Cardiac muscle cell (in vitro differentiated cells and primary cell): ENCODE measurements at places on chromosomes 4 and X. TPM values are rescaled to one million over a fixed set of nuclear protein-coding genes. Genes with fewer than 3 reads are reported as not detected.

DNA sequence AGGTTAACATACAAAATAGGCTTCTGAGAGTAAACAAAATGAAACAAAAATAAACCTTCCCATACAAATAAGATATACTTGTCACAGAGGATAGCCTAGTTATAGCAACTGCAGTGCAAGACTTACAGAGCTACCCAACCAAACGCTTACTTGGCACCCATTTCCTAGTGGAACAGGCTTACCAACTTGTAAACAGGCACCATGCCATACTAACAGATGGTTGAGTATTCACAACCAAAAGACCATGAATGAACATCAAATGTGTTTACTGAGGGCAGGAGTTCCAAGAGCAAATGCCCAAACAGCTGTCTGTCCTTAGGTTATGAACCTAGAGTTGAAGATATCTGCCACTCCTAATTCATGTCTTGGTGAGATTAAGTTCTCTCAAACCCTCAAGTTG lies 2629.2 kb downstream of the PCDH7 start:
- DNase-seq = no peak

DNA sequence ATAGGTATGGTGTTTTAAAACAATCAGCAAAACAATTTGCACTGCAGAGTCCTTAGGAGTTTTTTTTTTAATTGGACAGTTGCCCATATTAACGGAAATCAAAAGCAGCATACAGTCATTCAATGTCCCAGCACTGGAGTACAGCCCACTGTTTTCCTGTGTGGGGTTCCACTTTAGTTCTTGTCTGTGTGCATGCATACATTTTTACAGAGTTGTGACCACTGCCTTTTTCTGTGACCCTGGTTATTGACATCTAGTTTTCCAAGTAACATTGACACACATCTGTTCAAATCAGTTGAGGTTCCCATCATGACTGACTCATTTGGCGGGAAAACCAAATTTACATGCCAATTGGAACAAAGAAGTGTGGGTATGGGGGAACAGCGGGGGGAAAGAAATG lies 83.3 kb downstream of the HPRT1 start:
- no peak for DNase-seq

- no peak for DNase-seq
Measured at GRCh38 chr4:92184566-92184965, 119.2 kb upstream of the GRID2 start.

DNA sequence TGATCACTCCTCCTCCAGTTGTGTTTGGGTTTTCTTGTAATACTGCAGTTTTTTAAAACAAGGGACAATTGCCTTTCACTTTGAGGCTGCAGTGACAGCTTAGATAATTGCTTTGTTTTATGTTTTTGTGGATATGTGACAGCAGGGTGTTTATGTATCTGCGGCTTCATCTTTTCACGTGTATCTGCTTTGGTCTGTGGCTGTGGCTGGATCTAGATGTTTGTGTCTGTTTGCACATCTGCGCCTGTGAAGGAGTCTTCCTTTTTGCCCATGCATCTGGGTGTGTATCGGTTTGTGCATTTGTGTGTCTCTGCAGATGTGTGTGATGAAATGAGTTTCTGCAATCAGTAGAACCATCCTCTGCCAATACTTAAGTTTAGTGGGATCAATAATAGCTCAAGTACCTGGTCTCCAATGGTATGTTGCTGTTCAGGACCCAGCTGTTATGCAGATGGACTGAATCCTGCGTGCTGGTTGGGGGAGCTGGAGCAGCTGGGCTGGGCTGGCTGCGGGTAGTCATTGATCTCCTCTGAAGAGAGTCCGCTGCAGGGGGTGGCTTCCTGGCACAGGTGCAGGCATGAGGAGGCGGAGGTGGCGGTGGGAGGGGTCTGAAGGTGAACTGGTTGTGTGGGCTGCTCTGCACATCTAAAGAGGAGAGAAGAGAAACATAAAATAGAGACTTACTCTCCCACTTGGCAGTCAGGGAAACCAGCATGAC lies 390.3 kb downstream of the SH2D1A start:
- no peak for DNase-seq

DNA sequence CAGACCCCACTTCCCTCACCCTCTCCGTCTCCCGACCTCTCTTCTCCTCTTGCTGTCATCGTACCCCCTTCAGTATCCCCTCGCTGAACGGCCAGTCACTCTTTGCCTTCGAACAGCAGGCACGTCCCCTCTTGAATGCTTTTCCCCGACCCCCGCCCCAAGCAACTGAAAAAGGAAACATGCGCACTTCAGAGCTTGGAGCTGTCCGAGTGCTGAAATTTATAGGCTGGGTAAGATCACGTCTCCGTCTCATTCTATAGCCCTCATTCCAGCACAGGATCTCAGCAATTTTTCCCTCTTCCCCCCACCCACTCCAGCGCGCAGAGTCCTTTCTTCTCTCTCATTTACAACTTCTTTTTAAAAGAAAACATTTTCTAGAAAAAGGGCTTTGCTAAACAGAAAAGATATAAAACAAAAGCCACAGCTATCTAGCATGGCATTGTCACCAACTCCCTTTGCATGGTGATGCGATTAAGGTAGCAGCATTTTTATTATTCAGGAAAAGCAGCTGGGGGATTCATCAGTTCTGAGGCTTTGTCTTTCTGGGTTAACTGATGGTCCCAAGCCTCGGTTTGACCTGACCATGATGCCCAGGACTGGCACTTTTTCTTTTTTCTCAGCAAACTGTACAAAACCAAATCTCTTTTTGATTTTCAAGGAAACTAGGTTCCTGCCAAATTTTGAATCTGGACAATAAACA lies at the start of gene GLRA2:
Gene GLRA2 (plus strand): TSS at position 247 of the 700 bp plus-strand sequence. CDS start 522 bp downstream, outside the sequence.
- peak; percentile 6 for DNase-seq

- peak; percentile 46 for DNase-seq
Measured at GRCh38 chrX:140141444-140142029, 176.2 kb upstream of the CXorf66 start.

DNA sequence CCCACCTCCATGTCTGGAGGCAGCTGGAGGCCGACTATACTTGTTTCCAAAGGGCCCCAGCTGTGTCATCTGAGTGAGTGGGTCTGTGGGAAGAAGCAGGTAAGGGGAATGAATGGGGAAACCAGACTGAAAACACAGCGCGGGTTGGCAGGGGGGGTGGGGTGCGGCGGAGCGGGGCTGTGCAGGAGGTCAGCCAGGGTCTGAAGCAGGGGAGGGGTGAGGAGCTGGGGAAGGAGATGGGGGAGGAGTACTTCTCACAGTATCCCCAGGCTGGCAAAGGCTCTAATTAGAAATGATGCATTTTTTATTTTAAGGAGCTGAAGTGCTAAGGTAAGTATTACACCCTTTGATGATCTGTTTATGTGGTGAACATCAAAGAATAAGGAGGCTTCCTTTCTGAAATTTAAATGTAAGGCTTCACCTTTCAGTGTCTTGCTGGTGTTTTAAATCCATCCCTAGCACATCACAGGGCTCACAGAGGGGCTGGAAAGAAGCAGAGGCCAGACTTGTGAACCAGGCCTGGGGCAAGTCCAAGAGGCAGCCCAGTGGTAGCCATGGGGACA lies 37.5 kb downstream of the SMIM20 start:
- no peak for DNase-seq

DNA sequence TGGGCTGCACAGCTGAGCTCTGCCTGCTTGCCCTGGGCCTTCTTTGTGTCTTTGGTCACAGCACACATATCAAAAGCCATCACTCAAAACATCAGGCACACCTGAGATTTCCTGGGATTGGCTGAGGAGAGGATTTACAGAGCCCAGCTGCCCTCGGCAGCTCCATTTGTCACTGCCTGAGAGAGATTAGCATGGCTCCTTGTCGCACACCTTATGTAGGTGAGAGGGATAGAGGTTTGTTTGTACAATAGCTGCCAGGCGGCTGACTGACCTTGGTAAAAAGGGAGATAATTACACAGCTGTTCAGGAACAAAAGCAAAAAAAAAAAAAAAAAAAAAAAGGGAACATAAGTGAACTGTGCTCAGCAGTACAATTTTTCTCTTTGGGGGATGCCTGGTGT lies 63.2 kb downstream of the MGST2 start:
- DNase-seq = no peak

DNA sequence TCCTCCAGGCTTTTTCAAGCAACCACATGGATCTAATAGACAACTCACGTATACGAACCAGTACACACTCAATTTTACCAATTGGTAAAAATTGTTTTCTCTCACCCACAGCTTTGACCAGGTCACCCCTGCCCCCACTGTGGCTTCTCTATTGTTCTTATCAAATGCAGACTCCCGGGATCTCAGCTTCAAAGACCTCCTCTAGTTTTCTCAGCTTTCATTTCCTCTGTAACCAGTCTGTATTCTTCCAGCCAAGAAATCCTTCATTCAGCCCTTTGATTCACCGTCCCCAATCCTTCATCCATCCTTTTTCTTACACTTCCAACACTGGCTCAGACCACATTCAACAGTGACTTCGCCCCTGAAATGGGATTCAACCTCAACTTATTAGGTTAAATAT lies 120.7 kb downstream of the CORIN start:
- no peak for DNase-seq

DNA sequence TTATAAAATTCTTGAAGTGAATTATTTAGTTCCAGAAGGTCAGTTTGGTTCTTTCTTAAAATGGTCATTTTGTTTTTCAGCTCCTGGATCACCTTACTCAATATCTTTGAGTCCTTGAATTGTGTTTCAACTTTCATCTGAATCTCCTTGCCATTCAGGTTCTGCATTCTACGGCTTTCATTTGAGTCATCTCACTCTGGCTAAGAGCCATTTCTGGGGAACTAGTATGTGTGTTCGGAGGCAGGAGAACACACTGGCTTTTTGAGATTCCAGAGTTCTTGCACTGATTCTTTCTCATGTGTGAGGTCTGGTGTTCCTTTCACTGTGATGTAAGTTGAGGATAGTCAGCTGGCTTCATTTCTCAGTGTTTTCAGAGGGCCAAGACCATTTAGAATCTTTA lies 708.4 kb upstream of the FRG1 start:
- no peak for DNase-seq

- no peak for DNase-seq
Measured at GRCh38 chr4:100483796-100484195, 34.0 kb downstream of the EMCN start.

- DNase-seq = no peak
Measured at GRCh38 chr4:26344901-26345564, 24.2 kb downstream of the RBPJ start.

DNA sequence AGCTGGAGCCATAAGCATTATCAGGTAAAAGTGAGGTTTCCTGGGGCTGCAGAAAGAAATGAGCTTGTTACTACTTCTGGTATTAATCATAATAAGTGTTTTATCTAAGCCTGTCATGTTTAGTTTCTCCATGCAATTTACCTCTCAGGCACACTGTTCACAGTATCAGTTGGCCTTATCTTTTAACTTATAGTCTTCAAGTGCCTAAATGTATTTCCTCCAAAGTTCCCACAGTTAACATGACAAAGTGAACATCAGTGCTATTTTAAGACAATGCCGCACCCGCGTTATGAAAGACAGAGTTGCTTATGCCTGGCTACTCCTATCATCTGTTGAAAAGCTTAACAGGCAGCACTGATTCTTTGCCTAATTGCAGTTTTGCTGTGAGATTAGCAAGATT lies 408.7 kb upstream of the FAM241A start:
- DNase-seq = no peak

DNA sequence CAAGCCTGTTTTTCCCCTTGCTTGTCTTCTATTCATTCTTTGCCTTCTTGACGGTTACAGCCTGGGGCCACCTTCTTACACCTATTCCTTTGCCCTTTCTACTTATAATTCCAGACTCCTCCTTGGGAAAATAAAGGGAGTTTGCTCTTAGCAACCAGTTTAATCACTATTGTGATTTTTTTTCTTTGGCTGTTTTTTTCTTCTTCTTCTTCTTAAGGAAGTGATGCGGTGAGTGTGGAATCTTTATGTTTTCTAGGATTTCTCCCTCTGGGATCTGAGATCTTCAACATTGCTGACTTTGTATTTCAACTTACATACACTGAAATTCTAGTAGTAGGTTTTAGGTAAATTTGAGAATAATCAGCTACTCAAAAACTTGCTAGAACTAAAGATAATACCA lies 1.1 kb upstream of the KLHL13 start:
- no peak for DNase-seq

- DNase-seq = no peak
Measured at GRCh38 chr4:522438-522837, 23.4 kb downstream of the PIGG start.

DNA sequence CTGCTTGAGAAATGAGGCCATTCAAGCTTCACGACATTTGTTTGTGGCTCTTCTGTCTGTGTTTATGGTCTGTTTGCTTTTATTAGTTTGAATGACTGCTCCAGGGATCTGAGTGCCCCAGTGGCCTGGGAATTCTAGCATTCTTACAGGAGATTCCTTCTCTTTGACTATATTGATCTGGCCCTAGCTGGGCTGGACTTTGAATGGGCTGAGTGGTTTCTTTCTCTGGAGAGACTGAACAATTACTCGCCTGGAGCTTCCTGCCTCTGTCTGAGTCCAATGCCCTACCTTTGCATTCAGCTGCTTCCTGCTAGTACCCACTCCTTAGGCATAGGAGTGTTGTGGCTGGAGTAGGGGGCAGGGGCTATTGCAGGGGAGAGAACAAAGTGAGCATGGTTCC lies 51.2 kb upstream of the EDA start:
- no peak for DNase-seq

- DNase-seq = no peak
Measured at GRCh38 chrX:115138040-115138439, 51.2 kb upstream of the RBMXL3 start.

GRCh38 chrX:114819509-114819908 lies 197.9 kb downstream of the IL13RA2 start:
- DNase-seq = peak; percentile 37

- DNase-seq = no peak
Measured at GRCh38 chr4:2063557-2064275, 4.6 kb downstream of the NAT8L start.

GRCh38 chr4:83759611-83760010 lies 223.7 kb downstream of the GPAT3 start:
- DNase-seq = no peak

GRCh38 chr4:162770761-162771490 lies 395.8 kb downstream of the NAF1 start:
- no peak for DNase-seq

- DNase-seq = peak; percentile 46
Measured at GRCh38 chrX:70452143-70452733, 7.6 kb downstream of the DLG3 start.

DNA sequence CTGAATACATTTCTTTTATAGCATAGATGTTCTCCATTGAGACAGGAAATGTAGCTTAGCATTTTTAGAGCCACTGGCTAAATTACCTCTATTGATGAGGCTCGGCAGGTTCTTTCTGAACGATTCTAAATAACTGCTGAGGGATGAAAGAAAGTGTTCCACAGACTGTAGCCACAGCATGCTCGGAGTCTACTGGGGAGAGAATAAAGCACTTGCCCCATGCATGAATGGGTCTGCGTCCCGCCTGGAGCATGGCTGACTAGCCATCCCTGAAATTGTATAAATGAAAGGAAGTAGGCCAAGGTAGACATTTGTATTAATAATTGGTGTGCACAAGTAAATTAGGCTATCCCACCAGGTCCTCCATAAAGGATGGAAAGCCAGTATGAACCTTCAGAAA lies 269.8 kb downstream of the COL25A1 start:
- no peak for DNase-seq

TMEM255A gene
- 2.3 and 3.1 TPM in 2 replicates for total RNA-seq

ABCG2 gene
- 0.04 TPM in 1 of 2 replicates, not detected in the other for total RNA-seq

PDE6B gene
- 34.5 and 43.1 TPM in 2 replicates for total RNA-seq

PABPC5 gene
- total RNA-seq = 8.8 and 10.3 TPM in 2 replicates

NLRP2B gene
- total RNA-seq = not detected in 2 replicates

MAP9 gene
- total RNA-seq = 20.3 and 20.8 TPM in 2 replicates

GLUD2 gene
- total RNA-seq = 0.14 and 0.18 TPM in 2 replicates

SLC7A11 gene
- 0.60 and 1.3 TPM in 2 replicates for total RNA-seq

ZC4H2 gene
- 48.2 and 48.3 TPM in 2 replicates for total RNA-seq
